ENCODE measurements at places on chromosomes 1 and 21. TPM values are rescaled to one million over a fixed set of nuclear protein-coding genes. Genes with fewer than 3 reads are reported as not detected.

The CASQ2 gene
- not detected for total RNA-seq

The PCBP3 gene
- total RNA-seq = 1.2 TPM

GRCh38 chr1:48979940-48980339 is 203.2 kb upstream of the BEND5 start:
- DNase-seq = no peak

DNA sequence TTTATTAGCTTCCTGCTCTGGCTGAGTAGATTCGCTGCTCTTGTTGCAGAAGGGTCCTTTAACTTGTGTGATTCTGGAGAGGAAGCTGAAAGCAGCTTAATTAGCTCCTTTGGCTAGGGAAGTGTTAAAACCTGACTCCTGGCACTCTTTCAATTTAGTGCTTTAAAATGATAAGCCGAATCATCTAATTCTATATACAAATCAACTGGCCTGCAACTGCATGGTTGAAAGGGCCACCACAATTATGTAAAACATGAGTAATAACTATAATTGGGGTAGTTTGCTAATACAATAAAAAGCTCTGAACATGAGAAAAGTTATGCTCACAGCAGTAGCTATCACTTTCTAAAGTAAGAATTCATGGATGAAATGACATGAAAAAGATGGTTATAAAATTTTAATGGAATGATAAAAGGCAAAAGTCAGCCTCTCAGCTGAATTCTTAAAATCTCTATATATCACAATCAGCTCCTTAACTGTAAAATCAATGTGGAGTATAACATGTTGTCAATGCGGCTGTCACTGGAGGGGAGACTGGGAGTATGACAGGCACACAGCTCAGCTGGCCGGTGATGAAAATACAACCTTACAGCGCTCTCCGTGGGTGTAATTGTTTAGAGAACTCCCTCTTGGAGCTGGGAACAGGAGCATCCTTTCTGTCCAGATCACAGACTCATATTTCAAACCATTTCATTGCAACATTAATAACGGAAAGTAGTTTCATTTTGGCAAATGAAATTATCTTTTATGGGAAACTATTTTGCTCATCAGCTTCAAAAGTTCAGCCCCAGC is 324.4 kb downstream of the KCTD3 start:
- DNase-seq = no peak

DNA sequence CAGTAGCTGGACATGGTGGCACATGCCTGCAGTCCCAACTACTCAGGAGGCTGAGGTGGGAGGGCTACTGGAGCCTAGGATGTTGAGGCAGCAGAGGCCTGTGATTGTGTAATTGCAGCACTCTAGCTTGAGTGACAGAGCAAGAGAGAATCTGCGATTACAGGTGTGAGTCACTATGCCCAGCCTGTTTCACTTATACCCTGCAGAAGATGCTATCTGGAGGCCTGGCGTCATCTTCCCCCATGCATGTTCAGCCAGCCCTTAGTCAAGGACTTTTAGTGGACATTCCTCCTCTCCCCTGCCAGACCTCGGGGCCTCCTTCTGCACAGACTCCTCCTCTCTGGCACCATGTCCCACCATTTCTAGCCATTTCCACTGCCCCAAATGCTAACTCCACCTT is 36.3 kb upstream of the RCC2 start:
- DNase-seq = peak; percentile 89

- no peak for DNase-seq
These were observed 77.8 kb downstream of the KIF1B start for GRCh38 chr1:10288029-10288615.

- DNase-seq = no peak
These were observed 307.9 kb downstream of the SMYD3 start for GRCh38 chr1:246199086-246199645.

Measured in fibroblast of the aortic adventitia (primary cell).